Kidney (tissue), 22 donors: ENCODE measurements at places on chromosomes 4 and X. TPM values are rescaled to one million over a fixed set of nuclear protein-coding genes. Genes with fewer than 3 reads are reported as not detected.

GRCh38 chr4:20889901-20890300, 189.6 kb downstream of the PACRGL start:
- H3K4me3 ChIP-seq: no peak overlapping the region
- H3K27ac ChIP-seq: no peak overlapping the region
- no peaks in the 10 kb centered on the region for H3K4me1 ChIP-seq
- H3K36me3 ChIP-seq: no peaks in the 10 kb centered on the region
- DNase-seq: no peak

DNA sequence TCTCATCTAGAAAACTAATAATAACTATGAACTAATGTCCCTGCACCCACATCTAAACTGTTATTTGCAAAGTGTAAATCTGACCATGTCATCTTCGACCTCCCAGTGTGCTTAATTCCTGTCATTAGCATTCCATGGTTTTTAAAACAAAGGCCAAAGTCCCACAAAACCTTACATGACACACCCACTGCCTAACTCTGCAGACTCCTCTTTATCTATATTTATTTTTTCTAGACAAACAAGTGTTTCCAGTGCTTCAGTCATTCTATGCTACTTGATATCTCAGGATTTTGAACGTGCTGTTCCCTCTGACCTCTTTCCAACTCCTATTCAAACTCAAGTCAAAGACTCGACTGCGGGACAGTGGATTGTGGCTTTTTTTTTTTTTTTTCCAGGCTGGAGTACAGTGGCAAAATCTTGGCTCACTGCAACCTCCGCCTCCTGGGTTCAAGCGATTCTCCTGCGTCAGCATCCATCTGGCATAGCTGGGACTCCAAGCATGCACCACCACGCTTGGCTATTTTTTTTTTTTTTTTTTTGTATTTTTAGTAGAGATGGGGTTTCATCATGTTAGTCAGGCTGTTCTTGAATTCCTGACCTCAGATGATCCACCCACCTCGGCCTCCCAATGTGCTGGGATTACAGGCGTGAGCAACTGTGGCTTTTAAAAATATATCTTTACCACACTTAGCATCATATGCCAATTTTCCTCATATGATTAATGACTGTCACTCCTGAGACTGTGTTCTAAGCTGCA, 1511.0 kb downstream of the ARAP2 start:
- H3K27ac ChIP-seq: no peak overlapping the region
- H3K4me1 ChIP-seq: no peaks in the 10 kb centered on the region
- no peak overlapping the region for H3K4me3 ChIP-seq

GRCh38 chr4:112516471-112517066, 589 bp upstream of the NEUROG2 start:
- no peaks in the 10 kb centered on the region for H3K36me3 ChIP-seq
- no peak overlapping the region for H3K27ac ChIP-seq
- peak; percentile 64 for DNase-seq
- no peak overlapping the region for H3K4me3 ChIP-seq
- no peaks in the 10 kb centered on the region for H3K4me1 ChIP-seq

GRCh38 chr4:39685990-39686389, 11.9 kb upstream of the UBE2K start:
- H3K4me1 ChIP-seq: no peaks in the 10 kb centered on the region
- H3K4me3 ChIP-seq: no peak overlapping the region
- H3K36me3 ChIP-seq: no peaks in the 10 kb centered on the region
- H3K27ac ChIP-seq: no peak overlapping the region

GRCh38 chr4:41709844-41710481, 38.6 kb downstream of the PHOX2B start:
- no peak for DNase-seq
- H3K36me3 ChIP-seq: no peaks in the 10 kb centered on the region
- no peaks in the 10 kb centered on the region for H3K4me1 ChIP-seq
- H3K27me3 ChIP-seq: no peaks in the 10 kb centered on the region
- no peak overlapping the region for H3K4me3 ChIP-seq

DNA sequence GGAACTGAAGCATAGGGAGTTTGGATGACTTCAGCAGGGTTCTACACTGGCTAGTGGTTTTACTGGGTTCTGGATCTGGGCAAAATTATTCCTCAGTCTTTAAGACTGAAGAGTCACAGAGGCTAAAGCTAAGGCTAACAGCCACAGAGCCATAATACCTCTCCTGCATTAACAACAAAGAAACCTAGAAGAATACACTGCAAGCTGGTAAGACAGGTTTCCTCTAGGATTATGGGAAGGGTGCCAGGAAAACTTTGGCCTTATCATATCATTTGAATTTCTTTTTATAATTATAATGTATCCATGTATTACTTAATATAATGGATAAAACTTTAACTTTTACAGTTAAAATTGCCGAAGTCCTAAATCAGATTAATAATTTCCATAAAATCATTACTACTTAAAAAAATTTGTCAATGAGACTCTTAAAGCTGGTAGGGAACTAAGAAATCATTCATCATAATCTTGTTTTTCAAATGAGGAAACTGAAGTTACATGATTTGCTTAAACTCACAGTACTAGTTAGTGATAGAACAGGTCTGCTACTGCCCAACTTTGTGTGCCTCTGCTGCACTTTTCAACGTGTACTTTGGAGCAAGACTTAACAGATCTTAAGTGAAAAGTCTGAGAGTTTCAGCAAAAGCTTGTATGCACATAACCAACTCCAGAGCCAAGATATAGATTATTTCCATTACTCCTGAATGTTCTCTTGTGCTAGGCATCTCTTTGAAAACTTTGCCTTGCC, 24.2 kb upstream of the PGRMC2 start:
- H3K36me3 ChIP-seq: no peaks in the 10 kb centered on the region
- H3K4me1 ChIP-seq: peaks cover 8% of the 10 kb centered on the region
- H3K27ac ChIP-seq: no peak overlapping the region
- no peak for DNase-seq

DNA sequence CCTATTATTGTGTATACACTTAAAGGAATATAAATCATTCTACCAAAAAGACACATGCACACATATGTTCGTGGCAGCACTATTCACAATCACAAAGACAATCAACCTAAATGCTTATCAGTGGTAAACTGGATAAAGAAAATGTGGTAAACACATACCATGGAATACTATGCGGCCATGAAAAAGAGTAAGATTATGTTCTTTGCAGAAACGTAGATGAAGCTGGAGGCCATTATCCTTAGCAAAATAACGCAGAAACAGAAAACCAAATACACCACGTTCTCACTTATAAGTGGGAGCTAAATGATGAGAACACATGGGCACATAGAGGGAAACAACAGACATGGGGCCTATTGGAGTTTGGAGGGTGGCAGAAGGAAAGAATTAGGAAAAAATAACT, 593.2 kb downstream of the DMD start:
- no peak overlapping the region for H3K27ac ChIP-seq
- no peaks in the 10 kb centered on the region for H3K27me3 ChIP-seq
- H3K4me1 ChIP-seq: no peaks in the 10 kb centered on the region
- no peak for DNase-seq
- H3K4me3 ChIP-seq: no peak overlapping the region

- no peak overlapping the region for H3K4me3 ChIP-seq
- H3K27me3 ChIP-seq: no peaks in the 10 kb centered on the region
- peaks cover 63% of the 10 kb centered on the region for H3K36me3 ChIP-seq
- DNase-seq: peak; percentile 44
- H3K4me1 ChIP-seq: no peaks in the 10 kb centered on the region
These were observed 17.0 kb downstream of the SDAD1 start for GRCh38 chr4:75973766-75974165.

DNA sequence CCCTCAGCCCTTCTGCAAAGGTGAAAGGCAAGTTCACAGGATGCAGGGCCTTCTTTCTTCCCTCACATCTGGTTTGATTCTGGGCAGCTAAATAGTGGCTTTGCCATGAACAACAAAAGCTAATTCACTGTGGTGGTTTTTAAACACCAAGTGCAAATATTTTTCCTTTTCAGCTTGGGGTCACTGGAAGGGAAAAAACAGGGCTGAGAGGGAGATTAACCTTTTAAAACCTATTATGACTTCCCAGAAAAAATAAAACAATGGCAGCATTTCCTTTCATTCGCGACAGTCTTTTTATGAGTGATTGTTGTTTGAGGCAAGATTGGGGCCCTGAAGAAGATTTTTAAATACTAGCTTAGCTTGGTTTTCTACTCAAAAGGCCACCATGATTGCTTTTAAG, 103.7 kb upstream of the SCML1 start:
- peaks cover 5% of the 10 kb centered on the region for H3K4me1 ChIP-seq
- H3K36me3 ChIP-seq: no peaks in the 10 kb centered on the region
- no peak for DNase-seq
- no peak overlapping the region for H3K4me3 ChIP-seq

GRCh38 chrX:118847676-118848075, 24.1 kb downstream of the ZCCHC12 start:
- peak; percentile 79 for DNase-seq
- H3K4me1 ChIP-seq: no peaks in the 10 kb centered on the region
- no peaks in the 10 kb centered on the region for H3K27me3 ChIP-seq
- no peaks in the 10 kb centered on the region for H3K36me3 ChIP-seq
- H3K4me3 ChIP-seq: no peak overlapping the region
- H3K27ac ChIP-seq: no peak overlapping the region

- no peak overlapping the region for H3K4me3 ChIP-seq
- DNase-seq: no peak
- no peak overlapping the region for H3K27ac ChIP-seq
- no peaks in the 10 kb centered on the region for H3K4me1 ChIP-seq
These were observed 224.2 kb upstream of the ANXA10 start for GRCh38 chr4:167868163-167868562.

GRCh38 chr4:118964891-118965411, 76.3 kb downstream of the SYNPO2 start:
- peak; percentile 82 for DNase-seq
- H3K36me3 ChIP-seq: no peaks in the 10 kb centered on the region
- no peak overlapping the region for H3K4me3 ChIP-seq
- H3K27me3 ChIP-seq: no peaks in the 10 kb centered on the region
- H3K27ac ChIP-seq: no peak overlapping the region

DNA sequence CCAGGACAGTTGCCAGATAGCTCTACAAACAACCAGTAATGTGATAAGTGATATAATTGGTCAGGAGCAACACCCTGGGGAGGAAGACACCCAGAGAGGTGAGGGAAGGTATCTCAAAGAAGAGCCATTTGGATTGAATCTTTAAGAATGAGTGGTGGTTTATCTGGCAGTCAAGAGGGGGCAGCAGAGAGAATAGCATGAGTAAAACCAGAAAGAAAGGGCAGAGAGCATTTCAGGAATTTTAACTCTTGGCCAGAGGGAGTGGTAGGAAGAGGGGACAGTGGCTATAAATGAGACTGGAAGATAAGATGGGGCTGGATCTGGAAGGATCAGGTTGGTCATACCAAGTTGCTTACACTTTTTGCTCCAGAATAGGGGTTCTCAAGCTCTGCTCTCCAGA, 5.9 kb upstream of the SEPTIN6 start:
- H3K4me3 ChIP-seq: no peak overlapping the region
- no peaks in the 10 kb centered on the region for H3K36me3 ChIP-seq
- DNase-seq: peak; percentile 76
- no peaks in the 10 kb centered on the region for H3K27me3 ChIP-seq
- no peaks in the 10 kb centered on the region for H3K4me1 ChIP-seq

GRCh38 chr4:112589206-112589605, 47.5 kb downstream of the ZGRF1 start:
- H3K4me3 ChIP-seq: no peak overlapping the region
- no peaks in the 10 kb centered on the region for H3K4me1 ChIP-seq
- H3K36me3 ChIP-seq: no peaks in the 10 kb centered on the region
- DNase-seq: no peak

DNA sequence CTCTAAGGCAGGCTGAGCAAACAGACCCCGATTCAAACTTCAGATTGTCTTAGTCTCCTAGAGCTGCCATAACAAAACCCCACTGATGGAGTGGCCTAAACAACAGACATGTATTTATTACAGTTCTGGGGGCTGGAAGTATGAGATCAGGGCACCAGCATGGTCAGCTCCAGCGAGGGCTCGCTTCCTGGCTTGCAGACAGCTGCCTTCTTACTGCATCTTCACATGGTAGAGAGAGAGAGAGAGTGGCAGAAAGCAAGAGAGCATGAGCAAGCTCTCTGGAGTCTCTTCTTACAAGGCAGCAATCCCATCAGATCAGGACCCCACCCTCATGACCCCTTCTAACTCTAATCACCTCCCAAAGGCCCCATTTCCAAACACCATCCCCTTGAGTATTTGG, 22.3 kb upstream of the SORCS2 start:
- no peak overlapping the region for H3K27ac ChIP-seq
- no peak overlapping the region for H3K4me3 ChIP-seq
- no peak for DNase-seq
- H3K27me3 ChIP-seq: no peaks in the 10 kb centered on the region

DNA sequence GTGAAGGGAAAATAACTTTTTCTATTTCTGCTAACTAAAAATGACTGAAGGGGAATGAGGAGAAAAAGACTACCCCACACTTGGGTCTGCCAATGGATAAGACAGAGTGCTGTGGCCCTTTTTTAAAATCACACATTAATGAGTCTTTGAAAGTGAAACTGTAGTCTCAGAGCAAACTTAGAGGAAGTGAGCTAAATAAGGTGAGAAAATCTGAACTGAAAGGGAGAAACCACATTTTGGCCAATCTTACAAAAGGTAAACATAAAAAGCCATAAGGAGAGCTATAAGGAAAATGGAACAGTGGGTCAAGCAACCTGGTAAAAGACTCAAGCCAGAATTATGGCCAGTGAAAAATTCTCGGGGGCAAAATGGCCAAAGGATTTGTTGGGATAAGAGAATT, 755.1 kb upstream of the IGFBP7 start:
- no peak overlapping the region for H3K4me3 ChIP-seq
- H3K36me3 ChIP-seq: no peaks in the 10 kb centered on the region
- no peaks in the 10 kb centered on the region for H3K27me3 ChIP-seq
- H3K4me1 ChIP-seq: no peaks in the 10 kb centered on the region
- H3K27ac ChIP-seq: no peak overlapping the region
- DNase-seq: no peak

DNA sequence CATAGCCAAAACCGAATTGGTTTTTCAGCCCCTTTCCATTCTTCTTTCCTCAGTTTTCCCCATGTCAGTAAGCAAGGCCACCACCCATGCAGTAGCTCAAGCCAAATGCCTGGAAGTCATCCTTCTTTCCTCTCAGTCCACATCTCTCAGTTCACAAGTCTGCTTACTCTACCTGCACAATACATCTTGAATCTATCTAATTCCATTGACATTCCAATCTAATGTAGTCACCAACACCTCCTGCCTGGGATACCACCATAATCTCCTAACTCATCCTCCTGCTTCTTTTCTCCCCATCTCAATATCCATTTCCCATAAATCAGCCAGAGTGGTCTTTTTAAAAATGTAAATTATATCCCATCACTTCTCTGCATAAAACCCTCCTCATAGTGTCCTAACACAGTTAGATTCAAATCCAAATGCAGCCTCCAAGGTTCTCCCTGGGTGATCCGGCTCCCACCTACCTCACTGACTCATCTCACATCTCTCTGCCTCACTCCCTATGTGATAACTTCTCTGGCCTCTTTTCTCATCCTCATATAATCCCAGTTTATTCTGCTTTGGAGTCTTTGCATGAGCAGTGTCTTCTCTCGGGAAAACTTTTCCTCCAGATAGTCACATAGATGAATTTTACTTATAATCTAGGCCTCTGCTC, 26.9 kb downstream of the KCNIP4 start:
- no peaks in the 10 kb centered on the region for H3K4me1 ChIP-seq
- H3K4me3 ChIP-seq: no peak overlapping the region
- no peak for DNase-seq
- H3K27me3 ChIP-seq: no peaks in the 10 kb centered on the region
- H3K27ac ChIP-seq: no peak overlapping the region

The PNMA6A gene
- total RNA-seq: 4.2 TPM

The SPANXA2 gene
- not detected for total RNA-seq

The EIF1AX gene
- total RNA-seq: 104 TPM

The DCAF8L2 gene
- total RNA-seq: not detected

The SAT1 gene
- total RNA-seq: 417 TPM

The MAGEA1 gene
- total RNA-seq: not detected

The AMTN gene
- not detected for total RNA-seq

The C4orf50 gene
- total RNA-seq: 0.16 TPM

The HPSE gene
- 6.8 TPM for total RNA-seq
